Daoy (cell line): ENCODE measurements at places on chromosomes 7 and 10. TPM values are rescaled to one million over a fixed set of nuclear protein-coding genes. Genes with fewer than 3 reads are reported as not detected.

DNA sequence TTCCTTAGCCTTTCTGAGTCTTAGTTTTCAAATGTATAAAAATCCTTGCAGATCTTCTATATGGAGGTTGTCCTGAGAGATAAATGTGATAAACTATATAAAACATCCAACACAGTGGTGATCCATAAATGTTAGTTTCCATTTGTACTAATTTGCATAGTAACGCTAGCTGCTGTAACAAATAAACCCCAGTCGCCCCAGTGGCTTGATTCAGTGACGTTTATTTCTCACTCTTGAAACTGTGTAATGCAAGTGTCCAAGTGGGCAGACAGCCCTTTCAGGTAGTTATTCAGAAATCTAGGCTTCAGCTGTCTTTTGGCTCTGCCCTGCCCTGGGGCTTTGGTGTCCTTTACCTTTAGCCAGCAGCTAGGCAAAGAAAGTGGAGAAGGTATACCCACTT lies 106.3 kb downstream of the VTI1A start:
- no peak for DNase-seq

DNA sequence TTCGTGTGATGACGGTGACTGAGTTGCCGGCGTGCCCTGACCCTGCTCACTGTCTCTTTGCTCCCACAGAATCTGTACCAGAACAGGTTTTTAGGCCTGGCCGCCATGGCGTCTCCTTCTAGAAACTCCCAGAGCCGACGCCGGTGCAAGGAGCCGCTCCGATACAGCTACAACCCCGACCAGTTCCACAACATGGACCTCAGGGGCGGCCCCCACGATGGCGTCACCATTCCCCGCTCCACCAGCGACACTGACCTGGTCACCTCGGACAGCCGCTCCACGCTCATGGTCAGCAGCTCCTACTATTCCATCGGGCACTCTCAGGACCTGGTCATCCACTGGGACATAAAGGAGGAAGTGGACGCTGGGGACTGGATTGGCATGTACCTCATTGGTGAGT lies 199.2 kb downstream of the HECW1 start:
- DNase-seq: no peak

- DNase-seq: no peak
Measured at GRCh38 chr7:89085580-89085979, 290.0 kb upstream of the TEX47 start.

DNA sequence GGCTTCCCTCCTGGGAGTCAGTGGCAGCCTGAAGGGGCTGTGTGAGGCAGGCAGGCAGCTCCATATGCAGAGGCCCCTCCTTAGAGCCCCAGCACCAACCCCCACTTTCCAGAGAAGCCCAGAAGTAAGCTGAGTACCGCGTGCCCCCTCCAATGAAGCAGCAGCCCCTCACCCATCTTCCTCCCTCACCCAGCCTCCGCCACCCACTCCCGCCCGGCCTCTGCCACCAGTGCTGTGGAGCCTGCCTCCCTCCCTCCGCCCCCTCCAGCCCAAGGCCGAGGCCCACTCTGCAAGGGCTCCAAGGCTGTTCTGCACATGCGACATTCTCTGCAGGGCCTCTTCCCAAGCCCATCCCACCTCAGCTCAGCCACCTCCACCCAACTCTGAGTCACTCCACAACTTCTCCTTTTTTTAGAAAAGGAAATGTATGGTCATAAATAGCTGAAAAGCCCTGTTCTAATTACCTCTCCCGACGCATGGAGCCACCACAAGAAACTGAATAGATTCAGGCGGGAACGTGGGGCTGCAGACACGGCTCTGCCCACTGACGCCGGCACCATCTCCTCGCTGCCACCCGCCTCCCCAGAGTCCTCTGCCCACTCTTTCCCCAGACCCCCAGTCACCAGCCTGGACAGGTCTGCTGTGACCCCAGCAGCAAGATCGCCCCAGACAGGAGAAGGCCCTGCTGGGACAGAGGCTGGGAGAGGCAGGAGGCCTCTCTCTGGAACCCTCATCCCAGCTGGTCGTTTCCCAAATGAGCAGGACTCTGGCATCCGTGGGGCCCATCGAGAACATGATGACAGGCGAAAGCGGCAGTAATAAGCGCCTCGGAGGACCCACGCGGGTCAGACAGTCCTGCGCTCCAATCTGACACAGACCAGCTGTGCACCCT lies 213.9 kb downstream of the MAD1L1 start:
- peak; percentile 82 for DNase-seq

Gene HOXA3
- 12.4 and 16.8 TPM in 2 replicates for total RNA-seq

Gene JAKMIP3
- 0.24 and 0.51 TPM in 2 replicates for total RNA-seq

Gene GHRHR
- total RNA-seq: not detected in 2 replicates

DNA sequence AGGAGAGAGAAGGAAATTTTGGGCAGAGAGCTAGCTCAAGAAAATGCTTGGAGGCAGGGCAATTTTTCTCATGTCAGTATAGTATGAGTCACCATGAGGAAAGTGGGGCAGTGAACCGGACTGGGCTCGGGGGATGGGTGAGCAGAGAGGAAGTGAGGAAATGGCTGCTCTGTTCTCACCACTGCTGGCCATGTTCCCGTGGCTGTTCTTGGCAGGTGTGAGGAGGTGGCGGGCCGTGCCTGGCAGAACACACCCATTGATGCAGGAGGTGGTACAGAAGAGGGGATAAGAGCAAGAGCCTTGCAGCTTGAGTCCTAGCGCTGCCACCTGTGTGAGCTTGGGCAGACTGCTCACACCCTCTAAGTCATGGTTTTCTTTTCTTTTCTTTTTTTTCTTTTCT lies 304.4 kb upstream of the LYZL1 start:
- peak; percentile 88 for DNase-seq

GRCh38 chr7:93690021-93690420 lies 115.5 kb upstream of the CALCR start:
- no peak for DNase-seq

GRCh38 chr10:99652800-99653390 lies 6.4 kb upstream of the ENTPD7 start:
- no peak for DNase-seq

- DNase-seq: no peak
Measured at GRCh38 chr7:151611041-151611440, 91.3 kb upstream of the RHEB start.

Gene SUN3
- not detected in 2 replicates for total RNA-seq

DNA sequence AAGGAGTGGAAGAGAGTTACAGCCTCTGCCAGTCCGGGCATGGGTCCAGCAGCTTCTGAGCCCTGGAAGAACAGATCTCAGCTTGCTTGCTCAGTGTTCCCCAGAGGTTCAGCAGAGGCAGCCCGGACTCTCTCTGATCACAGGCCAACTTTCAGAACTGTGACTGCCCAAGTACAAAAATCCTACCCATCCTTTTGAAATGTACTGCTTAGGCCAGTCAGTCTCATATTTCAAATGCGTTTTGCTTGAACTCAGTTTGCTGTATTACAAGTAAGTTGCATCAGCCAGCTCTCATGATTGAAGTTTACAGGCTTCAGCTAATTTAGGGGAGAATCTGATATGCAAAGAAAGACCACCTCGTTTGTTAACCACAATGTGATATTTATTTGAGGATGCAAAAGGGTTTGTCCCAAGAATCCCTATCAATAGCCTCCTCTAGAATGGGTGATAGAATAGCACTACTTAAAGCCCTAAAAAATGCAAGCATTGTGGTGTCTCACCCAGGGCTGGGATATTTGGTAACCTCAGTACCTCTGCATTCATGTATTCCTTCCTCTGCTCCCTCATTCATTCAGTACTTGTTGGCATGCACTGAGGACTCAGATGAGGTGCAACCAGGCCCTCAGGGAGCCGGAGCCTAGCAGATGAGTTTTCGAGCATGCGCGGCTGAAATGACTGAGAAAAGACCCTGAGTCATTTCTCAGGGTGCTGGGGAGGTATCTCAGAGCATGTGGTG lies 7.0 kb downstream of the AIMP2 start:
- no peak for DNase-seq

Gene BUB3
- total RNA-seq: 381 and 482 TPM in 2 replicates

Gene COBL
- 4.6 and 6.1 TPM in 2 replicates for total RNA-seq

- no peak for DNase-seq
Measured at GRCh38 chr10:97138846-97139245, 46.9 kb downstream of the SLIT1 start.

- peak; percentile 66 for DNase-seq
Measured at GRCh38 chr10:124289851-124290795, 128.6 kb downstream of the OAT start.

DNA sequence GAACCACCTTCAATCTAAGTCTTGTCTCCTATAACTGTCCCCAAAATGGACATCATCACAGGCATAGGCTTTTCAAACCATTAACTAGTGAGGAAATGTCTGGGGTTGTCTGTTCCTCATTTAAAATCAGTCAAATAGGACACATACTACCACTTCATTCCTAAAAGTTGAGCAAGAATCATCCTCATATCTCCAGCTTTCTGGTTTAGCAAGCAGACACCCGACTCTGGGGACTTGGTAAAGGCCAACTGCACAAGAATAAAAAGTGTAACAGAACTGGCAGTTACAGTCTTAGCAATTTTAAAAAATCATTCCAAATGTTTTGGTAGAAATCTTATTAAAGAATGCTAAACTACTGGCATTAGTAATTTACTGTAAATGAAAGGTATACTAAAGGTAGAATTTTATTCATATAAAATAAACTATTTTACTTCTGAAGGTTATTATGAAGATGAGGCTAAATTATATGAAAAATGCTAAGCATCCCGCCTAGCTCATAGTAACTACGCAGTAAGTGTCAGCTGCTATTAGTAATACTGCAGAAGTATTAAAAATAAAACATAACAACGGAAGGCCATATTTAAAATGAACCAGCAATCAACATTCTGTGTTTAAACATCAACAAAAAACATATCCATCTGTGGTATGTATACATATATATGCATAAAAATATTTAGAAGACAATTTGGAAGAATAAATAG lies 60.8 kb downstream of the ZNF438 start:
- no peak for DNase-seq

DNA sequence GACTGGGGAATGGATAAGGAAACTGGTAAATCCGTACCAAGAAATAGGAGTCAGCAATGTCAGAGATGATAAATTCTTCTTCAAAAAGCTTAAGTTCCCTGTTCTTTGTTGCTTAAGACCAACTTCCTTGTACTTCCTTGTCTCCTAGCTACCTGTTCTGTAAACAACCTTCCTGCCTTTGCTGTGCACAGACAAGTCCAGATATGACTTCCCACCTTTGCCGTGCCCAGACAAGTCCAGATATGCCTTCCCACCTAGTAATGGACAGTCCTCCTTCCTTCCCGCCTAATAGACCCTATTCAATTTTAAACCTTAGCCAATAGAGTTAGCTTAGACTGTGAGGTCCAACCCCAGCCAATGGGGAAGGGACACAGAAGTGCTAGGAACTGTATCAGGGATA lies 2.5 kb upstream of the ZNF33A start:
- DNase-seq: no peak

- peak; percentile 44 for DNase-seq
Measured at GRCh38 chr7:131602304-131602993, 46.0 kb upstream of the PODXL start.

- DNase-seq: no peak
Measured at GRCh38 chr7:117185124-117185523, 137.7 kb downstream of the WNT2 start.

Gene ZC3HAV1
- 51.8 and 52.6 TPM in 2 replicates for total RNA-seq

Gene ASB10
- total RNA-seq: not detected in 2 replicates

Gene KCNIP2
- total RNA-seq: 0.40 TPM in 1 of 2 replicates, not detected in the other

DNA sequence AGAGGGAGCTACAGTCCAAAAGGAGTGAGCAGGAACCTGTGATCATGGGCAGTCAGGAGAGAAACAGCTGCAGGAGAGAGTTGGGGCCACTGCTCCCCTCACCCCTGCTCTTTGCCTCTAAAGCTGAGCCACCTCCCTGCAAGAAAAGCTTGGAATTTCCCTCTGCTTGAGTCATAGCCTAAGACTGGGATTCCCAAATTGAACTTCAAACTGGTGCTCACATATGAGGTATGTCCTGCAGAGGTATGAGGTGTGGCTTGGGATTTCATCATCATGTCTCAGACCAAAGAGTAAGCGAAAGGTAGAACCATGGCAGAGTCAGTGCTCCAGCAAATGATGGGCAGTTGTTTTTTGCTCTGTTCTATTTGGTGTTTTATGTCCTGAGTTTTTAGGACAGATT lies 237.1 kb upstream of the NRP1 start:
- DNase-seq: peak; percentile 20

DNA sequence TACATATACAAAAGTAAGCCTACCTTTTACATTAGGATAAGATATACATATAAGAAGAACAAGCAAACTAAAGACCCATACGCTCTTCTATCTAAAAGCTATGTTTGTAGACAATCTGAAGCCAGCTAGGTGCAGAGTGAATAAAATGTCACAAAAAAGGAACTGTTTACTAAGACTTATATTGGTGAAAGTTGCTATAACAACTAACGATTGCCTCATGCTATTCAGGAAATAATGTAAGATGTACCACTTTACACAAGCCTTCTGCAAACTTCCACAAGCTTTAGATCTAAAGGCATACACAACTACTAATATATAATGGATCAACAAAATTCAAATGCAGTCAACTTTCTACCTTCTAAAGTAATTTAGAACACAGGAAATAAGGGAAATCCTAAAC lies 175.1 kb downstream of the SRPK2 start:
- no peak for DNase-seq

Gene SEMA3A
- 14.2 and 14.3 TPM in 2 replicates for total RNA-seq

Gene ASAH2B
- 4.5 and 5.5 TPM in 2 replicates for total RNA-seq

DNA sequence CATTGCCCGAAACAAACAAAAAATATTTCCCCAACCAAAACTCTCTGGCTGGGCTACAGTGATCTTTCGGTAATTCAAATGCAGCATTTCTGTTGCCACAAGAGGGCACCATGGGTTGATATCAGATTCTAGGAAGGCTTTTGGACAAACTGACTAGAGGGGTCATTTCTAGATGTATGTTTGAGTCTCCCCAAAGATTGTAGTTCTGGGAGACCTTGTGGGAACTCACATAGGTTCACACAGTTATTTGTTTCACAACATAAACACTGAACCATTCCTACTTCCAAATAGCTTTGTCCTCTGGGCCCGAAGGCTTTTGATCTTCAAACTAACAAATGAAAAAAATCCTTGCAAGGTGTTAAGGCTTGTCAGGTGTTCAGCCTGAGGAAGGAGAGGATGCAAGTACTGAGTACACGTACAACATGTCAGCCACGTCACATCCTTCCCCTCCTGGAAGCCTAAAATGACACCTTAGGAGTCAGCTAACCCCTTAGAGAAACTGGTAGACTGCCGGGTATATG lies 37.0 kb upstream of the IL15RA start:
- peak; percentile 22 for DNase-seq

Gene FRAT2
- total RNA-seq: 12.7 and 13.8 TPM in 2 replicates

Gene CTNNA3
- not detected in 2 replicates for total RNA-seq

Gene FZD1
- total RNA-seq: 4.7 and 5.1 TPM in 2 replicates

Gene CCDC146
- total RNA-seq: 0.12 and 0.34 TPM in 2 replicates

Gene TWIST1
- 16.5 and 35.5 TPM in 2 replicates for total RNA-seq

Gene CPA2
- 0.11 TPM in 1 of 2 replicates, not detected in the other for total RNA-seq

GRCh38 chr10:104099941-104100340 lies 14.3 kb upstream of the COL17A1 start:
- DNase-seq: peak; percentile 21

- no peak for DNase-seq
Measured at GRCh38 chr10:102401342-102401654, 5.8 kb downstream of the NFKB2 start.
